Stimulated activated CD8-positive, alpha-beta memory T cell treated with anti-CD3 and anti-CD28 coated beads, Interleukin-2, amount 100 ng/mL, for 1 hour (primary cell): ENCODE measurements at places on chromosomes 2 and 18.

DNA sequence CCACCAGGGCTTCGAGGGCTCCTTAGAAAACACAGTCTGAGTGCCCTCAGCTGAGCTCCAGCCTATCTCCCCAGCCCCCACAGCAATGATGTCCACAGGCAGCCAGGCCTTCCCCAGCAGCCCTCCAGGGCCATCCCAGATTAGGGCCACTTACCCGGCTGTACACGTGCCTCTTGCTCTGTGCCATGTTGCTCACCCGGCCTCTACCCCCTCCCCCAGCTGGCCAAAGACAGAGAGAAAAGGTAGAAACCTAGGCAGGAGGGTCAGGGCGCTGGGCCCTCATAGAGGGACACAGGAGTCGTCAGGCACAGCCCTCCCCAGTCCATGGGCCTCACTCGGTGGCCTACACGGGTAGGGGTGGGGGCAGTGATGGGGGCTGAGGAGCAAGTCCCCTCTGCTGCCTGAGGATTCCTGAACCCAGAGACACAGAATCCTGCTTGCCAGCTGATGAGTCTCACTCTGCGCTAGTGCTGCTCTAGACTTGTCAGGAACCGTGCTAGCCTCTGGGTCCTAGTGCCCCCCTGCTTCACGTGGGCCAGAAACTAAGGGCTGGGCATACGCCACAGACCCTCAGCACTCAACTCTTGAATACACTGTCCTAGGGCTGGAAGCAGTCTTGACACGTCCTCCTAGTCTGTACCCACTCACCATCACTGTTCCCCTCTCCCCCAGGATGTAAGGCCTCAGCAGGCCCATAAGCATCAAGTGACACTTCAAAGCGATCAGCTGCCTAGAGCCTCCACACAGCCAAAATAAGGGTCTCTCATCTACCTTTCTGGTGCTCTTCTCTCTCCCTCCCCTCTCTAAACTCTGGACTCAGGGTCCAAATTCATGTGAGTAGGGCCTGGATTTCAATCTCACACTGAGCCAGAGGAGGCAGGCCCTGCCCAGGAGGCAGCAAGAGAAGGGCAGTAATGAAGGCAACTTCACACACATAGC is at the start of gene DCTN1:
DCTN1 (minus strand) TSS at position 461 of the 939 bp plus-strand sequence; CDS start at position 187, 274 bp downstream.
- DNase-seq: no peak

DNA sequence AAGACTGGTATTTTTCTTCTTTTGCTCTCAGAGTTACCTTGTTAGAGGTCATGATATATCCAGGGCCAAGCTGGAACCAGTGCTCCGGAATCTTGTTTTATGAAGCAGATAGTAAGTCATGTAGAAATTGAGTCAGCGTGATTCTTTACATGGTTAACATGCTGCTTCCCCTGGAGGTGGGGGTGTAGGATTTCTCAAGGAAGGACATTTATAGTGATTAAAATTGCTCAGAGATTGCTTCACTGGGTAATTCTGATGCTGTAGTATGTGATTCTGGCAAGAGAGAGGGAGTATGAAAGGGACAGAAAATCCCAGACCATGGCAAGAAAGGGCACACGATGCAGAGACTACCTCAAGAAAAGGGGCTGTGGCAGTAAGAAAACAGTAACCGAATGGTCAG is 8.0 kb upstream of the MYL1 start:
- DNase-seq: no peak

- DNase-seq: no peak
Observed at GRCh38 chr2:23350792-23351355, 34.1 kb upstream of the KLHL29 start.

GRCh38 chr18:39935598-39935997 is 2019.4 kb upstream of the PIK3C3 start:
- DNase-seq: no peak

DNA sequence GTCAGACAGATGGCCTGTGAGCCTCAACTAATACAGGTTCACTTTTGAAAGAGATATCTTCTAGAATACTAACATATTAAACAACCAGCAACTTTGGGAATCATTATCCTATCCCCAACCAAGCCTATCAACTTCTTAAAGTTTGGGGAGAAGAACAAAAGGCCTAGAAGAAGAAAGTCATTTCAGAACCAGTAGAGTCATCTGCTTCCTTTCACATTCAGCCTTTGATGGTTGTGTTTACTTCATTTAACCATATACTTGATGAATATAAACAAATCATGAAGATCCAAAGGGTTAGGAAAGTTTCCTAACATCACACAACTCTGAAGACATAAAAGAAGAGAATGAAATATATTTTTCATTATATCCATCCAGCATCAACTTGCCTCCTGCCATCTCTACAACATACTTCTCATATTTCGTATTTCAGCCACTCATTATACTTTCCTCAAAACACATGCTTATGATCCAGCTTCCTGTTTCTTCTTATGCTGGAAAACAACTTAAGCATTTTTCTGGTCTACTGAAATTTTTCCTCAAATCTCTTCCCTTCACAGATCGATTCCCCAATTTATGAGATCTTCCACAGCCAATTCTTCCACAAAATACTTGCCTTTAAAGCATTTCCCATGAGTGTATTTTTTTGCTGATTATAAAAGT is 114.3 kb downstream of the CACNB4 start:
- no peak for DNase-seq

DNA sequence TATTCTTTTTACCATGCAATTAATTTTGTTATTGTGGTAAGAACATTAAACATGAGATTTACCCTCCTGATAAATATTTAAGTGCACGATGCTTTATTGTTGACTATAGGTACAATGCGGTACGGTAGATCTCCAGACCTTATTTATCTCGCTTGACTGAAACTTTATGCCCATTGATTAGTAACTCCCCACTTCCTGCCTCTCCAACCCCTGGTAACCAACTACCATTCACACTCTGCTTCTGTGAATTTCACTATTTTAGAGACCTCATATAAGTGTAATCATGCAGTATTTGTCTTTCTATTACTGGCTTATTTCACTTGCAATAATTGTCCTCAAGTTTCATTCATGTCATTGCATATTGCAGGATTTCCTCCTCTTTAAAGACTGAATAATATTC is 195.7 kb upstream of the ID2 start:
- DNase-seq: no peak

- no peak for DNase-seq
Observed at GRCh38 chr2:176106581-176107539, at the start of gene HOXD11. HOXD11 (plus strand) TSS chr2:176107280; CDS start chr2:176107356, 76 bp downstream.

- no peak for DNase-seq
Observed at GRCh38 chr18:45666520-45666919, 51.2 kb downstream of the SLC14A2 start.

- no peak for DNase-seq
Observed at GRCh38 chr2:68429311-68429826, 37.7 kb downstream of the FBXO48 start.

DNA sequence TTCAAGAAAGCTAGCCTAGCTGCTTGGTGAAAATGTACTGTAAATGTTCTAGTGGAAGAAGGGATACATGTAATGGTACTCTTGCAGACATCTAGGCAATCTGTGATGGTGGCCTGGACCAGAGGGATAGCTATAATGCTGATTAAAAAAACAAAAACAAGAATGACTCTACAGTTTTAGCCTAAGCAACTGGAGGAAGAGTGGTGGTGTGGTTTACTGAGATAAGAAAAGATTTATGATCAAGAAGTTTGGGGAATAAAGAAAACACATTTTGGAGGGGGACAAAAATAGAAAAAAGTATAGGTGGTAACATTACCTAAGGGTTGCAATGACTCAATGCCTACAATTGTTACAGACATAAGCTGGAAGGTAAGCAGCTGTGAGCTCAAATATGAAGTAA is 1080.7 kb upstream of the CELF4 start:
- DNase-seq: no peak

DNA sequence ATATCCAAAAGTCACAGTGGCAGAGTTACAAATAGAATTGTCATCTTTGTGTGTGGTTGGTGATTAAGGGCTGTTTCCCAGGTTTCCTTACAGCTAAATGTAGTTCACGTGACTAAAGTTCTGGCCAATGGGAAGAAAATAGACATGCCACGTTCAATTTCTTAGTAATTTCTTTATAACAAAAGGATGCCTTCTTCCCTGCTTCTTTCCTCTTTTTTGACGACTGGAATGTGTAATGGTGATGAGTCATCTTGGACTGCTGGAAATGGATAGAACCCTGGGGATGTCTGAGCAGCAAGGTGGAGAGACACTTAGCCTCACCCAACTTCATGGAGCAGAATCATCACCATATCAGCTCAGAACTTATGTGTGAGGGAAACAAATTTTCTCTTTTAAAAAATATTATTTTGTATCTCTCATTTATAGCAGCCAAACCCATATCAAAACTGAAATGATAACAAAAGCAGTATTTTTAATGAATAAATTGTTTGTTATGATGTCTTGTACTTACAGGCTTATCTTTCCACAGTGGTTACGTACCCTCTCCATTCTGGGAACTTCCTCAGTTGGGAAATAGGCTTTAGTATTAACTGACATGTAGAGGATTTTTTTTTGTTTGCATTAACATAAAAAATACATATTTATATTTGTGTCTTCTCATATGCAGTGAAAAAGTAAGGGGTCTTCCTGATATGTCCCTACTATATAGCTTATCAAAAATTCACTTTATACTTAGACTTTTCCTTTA is 91.1 kb upstream of the CDH2 start:
- DNase-seq: no peak

GRCh38 chr2:238339814-238340213 is 19.5 kb downstream of the TRAF3IP1 start:
- no peak for DNase-seq

GRCh38 chr2:137689549-137689948 is 274.7 kb upstream of the HNMT start:
- DNase-seq: no peak

- no peak for DNase-seq
Observed at GRCh38 chr2:202109737-202110184, 36.7 kb downstream of the KIAA2012 start.

- no peak for DNase-seq
Observed at GRCh38 chr2:207768168-207768865, 1.4 kb downstream of the FZD5 start.

DNA sequence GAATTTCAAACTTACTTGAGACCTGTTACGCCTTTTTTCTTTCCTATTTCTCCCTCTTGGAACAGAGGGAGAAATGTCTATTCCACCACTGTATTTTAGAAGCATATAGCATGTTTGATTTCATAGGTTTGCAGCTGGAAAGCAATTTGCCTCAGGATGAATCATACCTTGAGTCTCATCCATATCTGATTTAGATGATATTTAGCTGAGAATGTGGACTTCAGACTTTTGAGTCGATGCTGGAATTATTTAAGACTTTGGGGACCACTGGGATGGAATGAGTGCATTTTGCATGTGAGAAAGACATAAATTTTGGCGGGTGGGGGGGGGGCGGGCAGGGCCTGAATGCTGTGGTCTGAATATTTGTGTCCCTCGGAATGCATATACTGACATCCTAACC is 282.7 kb upstream of the STON1 start:
- no peak for DNase-seq

DNA sequence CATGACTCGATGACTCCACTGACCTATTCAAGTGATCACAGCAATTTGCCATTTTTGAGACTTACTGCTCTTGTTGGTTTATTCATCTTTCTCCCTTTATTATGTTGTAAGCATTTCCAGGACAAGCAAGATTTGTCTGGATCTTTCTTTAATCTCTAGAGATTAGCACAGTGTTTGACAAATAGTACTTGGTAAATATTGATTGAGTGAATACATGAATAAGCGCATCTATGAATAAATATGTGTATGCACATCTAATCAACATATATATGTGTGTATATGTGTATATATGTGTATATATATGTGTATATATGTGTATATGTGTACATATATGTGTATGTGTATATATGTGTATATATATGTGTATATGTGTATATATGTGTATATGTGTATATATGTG is 7.3 kb downstream of the TMX3 start:
- no peak for DNase-seq

GRCh38 chr18:70454704-70455322 is 166.0 kb downstream of the SOCS6 start:
- no peak for DNase-seq

- no peak for DNase-seq
Observed at GRCh38 chr2:231965102-231965501, 3.6 kb downstream of the DIS3L2 start.

GRCh38 chr2:145561152-145561551 is 1041.2 kb upstream of the ZEB2 start:
- no peak for DNase-seq

- DNase-seq: no peak
Observed at GRCh38 chr2:148614322-148615049, 30.1 kb upstream of the EPC2 start.

DNA sequence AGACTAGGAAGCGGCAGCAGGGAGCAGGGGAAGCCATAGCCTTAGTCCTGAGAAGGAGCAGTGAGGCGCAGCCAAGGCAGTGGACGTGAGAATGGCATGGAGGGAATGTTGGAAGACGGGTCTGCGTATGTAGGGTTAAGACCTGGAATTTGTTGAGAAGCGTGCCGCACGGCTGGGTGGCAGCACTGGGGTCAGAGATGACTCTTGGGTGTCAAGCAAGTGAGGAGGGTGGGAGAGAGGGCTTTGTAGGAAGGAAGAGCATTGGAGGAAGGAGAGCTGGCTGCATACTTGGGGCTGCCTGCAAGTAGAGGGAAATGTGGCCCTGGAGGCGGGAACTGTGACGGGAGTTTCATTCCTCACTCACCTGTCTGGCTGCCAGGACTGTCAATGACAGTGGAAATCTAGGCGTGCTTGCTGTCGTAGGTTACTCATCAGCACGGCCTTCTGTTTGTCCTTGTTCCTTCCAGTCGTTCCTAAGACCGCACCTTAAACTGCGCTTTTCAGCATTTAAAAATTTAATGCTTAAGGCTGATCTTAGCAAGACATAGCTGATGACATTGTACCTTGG is 108.0 kb downstream of the ITGB1BP1 start:
- no peak for DNase-seq

DNA sequence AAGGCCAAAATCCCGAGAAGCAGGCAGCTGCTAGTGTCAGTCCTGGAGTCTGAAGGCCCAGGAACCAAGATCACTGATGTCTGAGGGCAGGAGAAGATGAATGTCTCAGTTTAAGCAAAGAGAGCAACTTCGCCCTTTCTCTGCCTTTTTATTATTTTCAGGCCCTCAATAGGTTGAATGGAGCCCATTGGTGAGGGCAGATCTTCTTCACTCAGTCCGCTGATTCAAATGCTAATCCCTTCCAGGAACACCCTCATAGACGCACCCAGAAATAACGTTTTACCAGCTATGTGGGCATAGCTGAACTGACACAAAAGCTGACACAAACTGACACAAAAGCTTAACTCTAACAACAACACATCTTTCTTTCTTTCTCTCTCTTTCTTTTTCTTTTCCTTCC is 78.0 kb upstream of the KCNJ3 start:
- DNase-seq: no peak

DNA sequence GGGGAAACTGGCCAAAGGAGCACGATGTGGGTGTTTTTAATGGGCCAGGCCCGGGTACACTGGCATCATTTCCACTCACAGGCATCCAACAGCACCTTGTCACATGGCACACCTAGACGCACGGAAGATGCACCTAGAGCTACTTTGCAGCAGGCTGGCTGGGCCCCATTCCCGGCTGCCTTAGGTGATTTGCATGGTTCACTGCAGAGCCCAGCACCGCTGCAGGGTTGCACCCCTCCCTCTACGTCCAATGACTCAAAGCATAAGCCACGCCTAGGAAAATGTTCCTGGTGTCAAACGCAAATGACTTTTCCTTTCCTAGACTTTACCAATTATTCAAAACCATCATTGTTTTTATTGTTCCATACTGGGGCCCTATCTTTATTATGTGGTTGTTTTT is 222.9 kb downstream of the EIPR1 start:
- no peak for DNase-seq
